ENCODE measurements at places on chromosomes 7 and 10. TPM values are rescaled to one million over a fixed set of nuclear protein-coding genes. Genes with fewer than 3 reads are reported as not detected.

ADAP1 gene
- total RNA-seq = 20.6 TPM

WNT8B gene
- 0.99 TPM for total RNA-seq

CAMK2B gene
- not detected for total RNA-seq

OPN1SW gene
- total RNA-seq = not detected

KNDC1 gene
- total RNA-seq = 2.2 TPM

GPR85 gene
- 2.8 TPM for total RNA-seq

ACTL6B gene
- total RNA-seq = not detected

EPHA1 gene
- 24.9 TPM for total RNA-seq

LIPF gene
- not detected for total RNA-seq

SPAM1 gene
- total RNA-seq = not detected

MGAM2 gene
- total RNA-seq = not detected

TFPI2 gene
- total RNA-seq = 1.3 TPM

DKK1 gene
- total RNA-seq = 22.5 TPM

DOCK4 gene
- 37.9 TPM for total RNA-seq

PRPF18 gene
- 25.2 TPM for total RNA-seq

MRLN gene
- not detected for total RNA-seq

DMBT1 gene
- 1.5 TPM for total RNA-seq

TRIM73 gene
- total RNA-seq = 6.5 TPM

RP9 gene
- total RNA-seq = 14.3 TPM

ACSM6 gene
- 1.8 TPM for total RNA-seq

SEC61A2 gene
- 8.6 TPM for total RNA-seq

PRSS2 gene
- not detected for total RNA-seq

KCND2 gene
- 4.9 TPM for total RNA-seq

FAM25G gene
- not detected for total RNA-seq

PON1 gene
- total RNA-seq = not detected

AGR3 gene
- total RNA-seq = 8.7 TPM

LIMK1 gene
- 26.0 TPM for total RNA-seq

COL28A1 gene
- 3.7 TPM for total RNA-seq

LGI1 gene
- total RNA-seq = 1.1 TPM

TMEM213 gene
- not detected for total RNA-seq

NPTX2 gene
- total RNA-seq = 12.5 TPM

CUBN gene
- total RNA-seq = 2.4 TPM

LRRTM3 gene
- total RNA-seq = 0.13 TPM

PRR15 gene
- total RNA-seq = 21.9 TPM

SUGCT gene
- 3.1 TPM for total RNA-seq

MBL2 gene
- total RNA-seq = not detected

CPN1 gene
- not detected for total RNA-seq

C7orf33 gene
- not detected for total RNA-seq

UCN3 gene
- not detected for total RNA-seq

NPC1L1 gene
- total RNA-seq = 0.10 TPM

CLDN15 gene
- total RNA-seq = 11.3 TPM

RASA4B gene
- 10.9 TPM for total RNA-seq

DNAJC12 gene
- total RNA-seq = 1.8 TPM

DPP6 gene
- total RNA-seq = not detected

TMEM176B gene
- 32.7 TPM for total RNA-seq

AZGP1 gene
- 6.2 TPM for total RNA-seq

INHBA gene
- total RNA-seq = 2.9 TPM

NHLRC2 gene
- 47.8 TPM for total RNA-seq

SLC26A3 gene
- 0.31 TPM for total RNA-seq

TPK1 gene
- 12.7 TPM for total RNA-seq

Measured in ureter (tissue), 1 donor.